ENCODE measurements at places on chromosomes 2 and 18. TPM values are rescaled to one million over a fixed set of nuclear protein-coding genes. Genes with fewer than 3 reads are reported as not detected.

The SCYGR5 gene
- not detected for total RNA-seq

DNA sequence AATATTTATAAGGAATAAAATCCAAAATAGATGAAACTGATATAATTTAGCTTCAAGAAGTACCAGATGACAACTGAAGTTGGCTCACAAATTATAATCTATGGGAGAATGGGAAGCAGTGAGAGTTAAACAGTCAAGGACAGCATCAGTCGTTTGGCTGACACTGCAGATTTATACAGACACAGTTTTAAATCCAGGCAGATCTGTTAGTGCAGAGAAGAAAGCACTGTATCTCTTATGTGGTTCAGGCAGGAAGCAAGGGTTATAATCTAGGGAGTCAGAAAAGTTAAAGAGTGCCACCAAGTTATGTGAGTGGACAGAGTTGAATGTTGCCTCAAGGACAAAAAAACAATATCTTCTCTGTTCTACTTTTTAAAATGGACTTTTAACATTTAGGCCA lies 880.2 kb downstream of the TSN start:
- DNase-seq: no peak

GRCh38 chr2:9772999-9773902 lies 70.0 kb upstream of the TAF1B start:
- no peak for DNase-seq

DNA sequence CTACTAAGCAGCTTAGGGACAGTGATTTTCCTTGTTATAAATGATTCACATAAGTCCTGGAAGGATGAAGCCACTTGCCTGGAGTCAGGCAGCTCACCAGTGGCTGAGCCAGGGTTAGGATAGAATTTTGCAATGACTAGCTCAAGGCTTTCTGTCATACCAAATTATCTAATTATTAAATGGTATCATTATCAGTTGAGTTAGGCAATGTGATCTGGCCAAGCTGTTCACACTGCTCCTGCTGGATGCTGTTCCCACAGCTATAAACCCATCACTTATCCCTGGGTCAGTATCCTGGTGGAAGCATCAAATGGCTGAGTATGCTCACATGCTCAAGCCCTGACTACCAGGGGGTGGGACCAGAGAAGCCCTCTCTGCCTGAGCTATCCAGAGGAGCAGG lies 235.2 kb downstream of the MTX2 start:
- no peak for DNase-seq

- peak; percentile 38 for DNase-seq
These were observed 30.7 kb upstream of the ERCC3 start for GRCh38 chr2:127324635-127325034.

DNA sequence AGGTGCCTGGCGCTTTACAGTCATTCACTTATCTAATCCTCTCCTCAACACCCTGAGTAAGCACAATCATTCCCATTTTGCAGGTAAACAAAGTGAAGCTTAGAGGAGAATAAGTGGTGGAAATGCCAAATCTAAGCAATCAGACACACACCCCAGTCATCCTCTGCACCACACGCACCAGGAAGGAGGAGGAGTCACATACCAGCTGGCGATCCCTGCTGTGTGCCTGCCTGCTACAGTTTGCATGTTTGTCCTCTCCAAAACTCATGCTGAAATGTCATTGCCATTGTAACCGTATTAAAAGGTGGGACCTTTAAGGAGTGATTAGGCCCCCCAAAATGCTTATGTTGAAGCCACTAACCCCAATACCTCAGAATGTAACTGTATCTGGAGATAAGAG lies 93.7 kb downstream of the LOXHD1 start:
- DNase-seq: no peak

DNA sequence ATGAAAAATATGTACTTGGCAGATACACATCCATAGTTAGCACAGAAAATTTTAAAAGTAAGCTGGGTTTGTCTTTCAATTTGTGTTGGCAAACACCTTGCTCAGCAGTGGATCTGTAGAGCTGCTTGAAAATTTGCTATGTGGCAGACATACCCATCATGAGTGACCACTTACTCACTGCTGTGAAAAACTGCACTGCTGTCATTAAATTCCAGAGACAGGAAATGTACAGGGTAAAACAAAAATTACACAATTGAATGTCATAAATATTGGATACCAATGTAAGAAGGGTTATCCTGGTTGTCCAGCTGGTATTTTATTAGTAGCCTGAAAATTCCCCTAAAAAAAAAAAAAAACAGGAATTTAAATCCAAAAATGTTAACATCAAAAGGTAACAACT lies 24.5 kb downstream of the NIF3L1 start:
- DNase-seq: no peak

DNA sequence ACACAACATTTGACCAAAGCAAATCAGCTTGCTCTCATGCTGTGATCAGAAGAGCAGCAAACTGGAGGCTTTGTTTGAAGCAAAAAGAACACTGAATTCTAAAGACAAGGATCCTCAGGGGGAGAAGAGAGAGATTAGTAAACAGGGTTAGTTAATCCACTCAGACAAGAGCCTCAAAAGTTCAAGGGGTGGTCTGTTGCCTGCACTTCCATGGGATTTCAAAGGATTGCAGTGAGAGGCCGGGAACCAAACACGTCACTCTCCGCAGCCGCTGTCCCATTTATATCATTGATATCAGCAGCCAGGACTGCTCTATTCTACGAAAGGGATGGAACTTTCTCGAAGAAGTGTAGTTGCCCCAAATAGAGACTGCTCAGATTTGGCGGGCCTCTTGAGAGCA lies 97.8 kb upstream of the SP3 start:
- no peak for DNase-seq
